ENCODE measurements at places on chromosomes 11 and 22.

DNA sequence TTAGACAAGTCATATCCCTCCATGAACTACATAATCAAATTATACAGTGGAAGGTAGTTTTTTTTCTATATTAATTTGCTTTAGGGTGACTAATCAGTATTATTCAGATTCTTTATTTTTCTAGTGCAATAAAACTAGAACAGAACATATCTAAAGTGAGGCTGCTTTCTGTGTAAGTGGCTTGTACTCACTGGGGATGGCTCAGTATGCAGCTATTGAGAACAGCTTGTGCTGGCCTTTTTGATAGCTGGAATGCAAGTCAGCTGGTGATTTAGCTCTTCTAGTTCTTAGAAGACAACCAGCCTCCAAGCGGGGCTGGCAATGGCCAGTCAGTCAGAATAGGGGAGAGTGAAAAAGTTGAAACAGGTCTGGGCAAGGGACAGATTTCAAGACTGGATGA is 119.4 kb downstream of the BLID start:
- no peak for DNase-seq

- no peak for DNase-seq
These were observed 21.5 kb downstream of the ETS1 start for GRCh38 chr11:128565881-128566280.

DNA sequence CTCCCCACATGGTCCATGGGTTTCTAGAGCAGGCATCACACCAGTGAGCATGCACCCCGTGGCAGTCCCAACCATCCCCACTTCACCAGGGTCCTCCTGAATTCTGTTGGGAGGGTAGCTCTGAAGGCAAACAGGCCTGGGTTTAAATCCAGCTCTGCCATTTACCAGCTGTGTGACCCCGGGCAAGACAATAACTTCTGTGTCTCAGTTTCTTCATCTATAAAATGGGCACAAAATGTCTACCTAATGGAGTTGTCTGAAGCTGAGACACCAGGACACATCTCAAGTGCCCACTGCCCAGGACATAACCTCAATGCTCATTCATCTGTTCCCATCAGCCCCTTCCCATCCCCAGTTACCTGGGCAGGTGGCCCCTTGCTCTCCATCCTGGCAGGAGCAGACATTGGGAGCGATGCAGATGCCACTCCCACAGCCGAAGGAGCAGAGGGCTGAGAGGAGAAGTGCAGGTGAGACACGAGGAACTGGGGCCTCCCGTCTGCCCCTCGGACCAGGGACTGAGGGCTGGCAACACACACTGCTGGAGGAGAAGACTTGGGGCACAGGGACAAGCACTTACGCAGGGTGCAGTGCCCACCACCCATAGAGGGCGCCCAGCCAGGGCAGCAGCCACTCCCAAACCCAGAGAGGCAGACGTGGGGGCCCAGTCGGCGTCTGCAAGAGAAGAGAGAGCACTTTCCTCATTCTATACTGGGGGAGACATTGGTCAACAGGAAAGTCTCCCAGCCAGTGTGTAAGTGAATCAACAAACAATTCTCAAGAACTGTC is 4.0 kb downstream of the VWCE start:
- no peak for DNase-seq

DNA sequence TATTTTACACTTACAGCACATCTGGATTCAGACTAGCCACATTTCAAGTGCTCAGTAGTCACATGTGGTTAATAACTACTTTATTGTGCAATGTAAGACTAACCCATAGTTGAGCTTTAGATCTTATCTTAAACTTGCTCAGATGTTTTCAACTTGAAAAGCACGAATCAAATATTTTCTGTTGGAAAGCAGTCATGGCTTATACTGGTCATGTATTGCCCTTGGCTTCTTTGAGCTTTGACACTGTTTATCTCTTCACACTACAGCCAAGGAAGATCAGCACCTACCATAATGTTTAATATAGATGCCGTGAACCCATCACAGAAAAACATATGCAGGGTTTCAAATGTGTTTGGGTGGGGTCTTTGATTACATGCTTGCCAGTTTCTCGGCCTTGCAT is 4.4 kb downstream of the RBX1 start:
- no peak for DNase-seq

GRCh38 chr11:87320123-87320522 is 282.4 kb downstream of the TMEM135 start:
- no peak for DNase-seq
